Head of caudate nucleus (tissue), 42 donors: ENCODE measurements at places on chromosomes 7 and 10.

DNA sequence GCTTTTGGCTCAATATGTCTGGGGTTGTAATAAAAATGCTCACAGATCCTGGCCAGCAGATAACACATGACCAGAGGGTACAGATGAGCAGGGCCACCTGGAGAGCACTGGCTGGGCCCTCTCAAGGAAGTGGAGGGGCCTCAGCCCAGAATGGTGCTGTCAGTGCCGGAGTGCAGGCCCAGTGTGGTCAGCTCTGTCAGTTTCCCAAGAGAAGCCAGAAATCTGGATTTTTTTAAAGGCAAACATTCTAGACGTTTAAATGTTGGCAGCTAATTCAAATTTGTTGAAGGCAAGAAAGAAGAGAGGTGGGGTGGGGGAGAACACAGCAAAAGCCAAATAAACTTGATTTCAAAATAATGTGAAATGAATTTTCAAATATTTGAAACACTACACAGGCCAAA is 2.0 kb downstream of the C10orf105 start:
- DNase-seq, result no peak

DNA sequence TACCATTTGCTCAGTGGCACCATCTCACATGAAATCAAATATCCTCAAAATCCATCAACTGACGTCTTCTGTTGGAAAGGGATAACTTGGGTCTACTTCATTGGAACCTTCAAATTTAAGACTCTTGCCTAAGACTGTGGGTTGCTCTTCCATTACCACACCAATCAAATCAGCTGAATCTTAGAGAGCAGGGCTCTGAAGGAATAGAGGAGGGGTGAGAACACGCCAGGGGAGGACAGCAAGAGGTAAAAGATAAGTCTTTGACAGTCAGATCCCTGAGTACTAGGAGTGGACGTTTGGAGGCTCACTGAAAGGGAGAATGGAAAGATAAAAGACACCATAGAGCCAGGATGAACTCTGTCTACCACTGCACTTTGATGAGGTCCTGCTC is 107.5 kb downstream of the CCDC71L start:
- no peak for DNase-seq

DNA sequence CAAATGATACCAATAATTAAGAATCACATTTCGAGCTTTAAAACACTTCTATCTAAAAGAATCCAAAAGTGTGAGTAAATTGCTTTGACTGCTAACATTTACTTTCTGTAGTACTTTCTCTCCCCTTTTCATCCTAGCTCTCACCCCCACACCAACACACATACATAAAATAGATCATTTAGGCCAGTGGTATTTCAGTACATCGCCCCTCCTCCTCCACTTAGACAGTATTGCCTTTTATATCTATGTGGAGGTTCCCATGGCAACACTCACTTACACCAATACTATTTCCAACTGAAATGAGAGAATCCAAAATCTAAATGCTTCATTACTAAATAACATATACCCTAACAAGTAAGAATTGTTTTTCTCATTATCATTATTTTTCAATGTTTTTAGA is 58.9 kb downstream of the HIBADH start:
- DNase-seq, result no peak

DNA sequence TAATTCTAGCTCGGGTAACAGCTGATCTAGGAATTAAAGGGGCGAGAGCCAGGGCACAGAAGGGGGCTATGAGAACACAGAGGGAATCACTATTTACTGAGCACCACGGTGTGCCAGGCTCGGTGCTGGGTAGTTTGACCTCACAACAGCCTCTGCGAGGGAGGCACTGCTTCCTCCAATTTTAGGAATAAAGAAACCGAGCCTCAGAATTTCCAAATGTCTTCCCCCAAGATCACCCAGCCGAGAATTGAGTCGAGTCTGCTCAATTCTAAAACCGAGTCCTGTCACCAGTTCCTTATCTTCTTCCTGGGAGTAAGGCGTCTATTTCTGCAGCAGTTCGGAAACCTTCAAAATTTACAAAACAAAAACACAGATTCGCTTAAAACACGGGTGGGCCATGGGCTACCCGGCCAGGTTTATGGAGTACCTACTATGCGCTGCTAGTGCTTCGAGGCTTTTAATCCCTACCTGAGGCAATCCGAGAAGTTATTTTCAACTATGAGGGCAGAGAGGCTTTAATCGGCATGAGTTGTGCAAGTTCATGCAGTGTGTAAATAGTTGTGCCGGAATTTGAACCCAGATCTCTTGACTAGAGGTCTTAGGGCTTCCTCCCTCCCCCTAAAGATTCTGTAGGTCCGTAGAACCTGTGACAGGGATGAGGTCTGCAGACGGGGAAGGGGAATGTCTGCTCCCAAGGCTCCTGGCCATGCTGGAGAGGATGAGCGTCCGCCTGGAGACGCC is 872 bp upstream of the HMX2 start:
- DNase-seq, result no peak

GRCh38 chr10:73890261-73890660 is 15.9 kb upstream of the CAMK2G start:
- DNase-seq, result no peak

DNA sequence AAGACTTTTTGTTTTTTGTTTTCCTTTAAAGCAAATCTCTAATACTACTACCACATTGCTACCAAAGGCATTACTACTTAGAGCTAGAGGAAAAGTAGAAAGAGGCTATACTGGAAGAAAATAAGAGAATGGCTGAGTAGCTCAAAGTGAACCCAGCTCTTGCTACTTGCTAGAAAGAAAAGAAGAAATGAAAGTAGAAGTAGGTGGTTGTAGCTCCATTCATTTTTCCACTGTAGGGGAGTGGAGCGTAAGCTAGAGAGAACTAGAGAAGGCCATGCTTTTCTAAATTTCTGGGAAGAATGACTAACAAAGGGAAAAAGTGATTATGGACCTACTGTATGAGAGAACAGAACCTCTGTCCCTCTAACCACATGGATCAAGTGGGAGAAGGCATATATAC is 184.4 kb downstream of the PON1 start:
- no peak for DNase-seq

DNA sequence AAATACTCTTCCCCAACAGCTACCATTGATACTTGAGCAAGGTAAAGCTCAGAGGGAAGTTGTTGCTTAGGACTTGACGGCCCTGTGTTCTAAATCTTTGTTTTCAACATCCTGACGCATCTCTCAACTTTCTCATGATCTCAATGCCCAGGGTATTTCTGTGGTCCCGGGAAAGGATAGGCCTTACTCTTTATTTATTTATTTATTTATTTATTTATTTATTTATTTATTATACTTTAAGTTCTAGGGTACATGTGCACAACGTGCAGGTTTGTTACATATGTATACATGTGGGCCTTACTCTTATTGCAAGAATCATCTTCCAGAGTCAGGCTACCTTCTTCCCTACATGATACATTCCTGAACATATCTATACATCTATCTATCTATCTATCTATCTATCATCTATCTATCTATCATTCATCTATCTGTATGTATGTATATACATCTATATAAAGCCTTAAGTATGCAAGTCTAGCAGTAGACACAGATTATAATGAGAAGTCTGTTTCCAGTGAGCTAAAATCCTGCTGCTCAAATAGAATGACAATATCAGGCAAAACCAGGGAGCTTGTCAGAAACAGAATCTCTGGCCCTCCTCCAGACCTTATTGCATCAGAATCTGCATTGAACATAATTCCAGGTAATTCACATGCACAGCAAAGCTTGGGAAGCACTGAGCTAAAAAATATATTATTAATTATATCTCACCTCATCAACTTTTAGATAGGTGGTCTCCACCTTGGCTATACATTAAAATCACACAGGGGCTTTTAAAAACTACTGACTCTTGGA is 12.2 kb upstream of the CPA5 start:
- no peak for DNase-seq

- no peak for DNase-seq
These were observed 115.5 kb upstream of the CREB5 start for GRCh38 chr7:28296571-28297483.

DNA sequence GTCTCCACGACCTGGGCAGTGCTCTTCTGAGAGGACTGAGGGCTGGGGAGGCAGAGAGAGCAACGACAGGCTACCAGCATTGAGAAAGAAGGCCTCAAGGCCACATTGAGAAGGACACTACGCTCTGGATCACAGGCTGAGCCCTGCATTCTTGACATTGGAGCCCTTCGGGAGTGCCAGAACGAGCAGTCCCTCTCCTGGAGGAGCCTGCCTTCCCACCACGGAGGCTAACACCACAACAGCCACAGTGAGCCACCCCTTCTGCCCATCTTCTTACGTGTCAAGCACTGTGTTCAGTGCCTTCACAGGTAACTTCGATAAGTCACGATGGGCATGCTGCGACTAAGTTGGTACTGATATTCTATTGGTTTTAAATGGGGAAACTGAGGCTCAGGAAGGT is 267.8 kb downstream of the RPS24 start:
- no peak for DNase-seq
